ENCODE measurements at places on chromosomes 1 and 21. TPM values are rescaled to one million over a fixed set of nuclear protein-coding genes. Genes with fewer than 3 reads are reported as not detected.

SPATA46 gene
- not detected for total RNA-seq

MACO1 gene
- 23.2 TPM for total RNA-seq

FAM151A gene
- total RNA-seq = 25.1 TPM

GRCh38 chr1:198845851-198846250, 207.0 kb downstream of the PTPRC start:
- H3K27ac ChIP-seq = no peak overlapping the region
- DNase-seq = no peak
- no peaks in the 10 kb centered on the region for H3K36me3 ChIP-seq
- no peak overlapping the region for H3K4me3 ChIP-seq
- no peaks in the 10 kb centered on the region for H3K27me3 ChIP-seq
